ENCODE measurements at places on chromosomes 3 and 15.

DNA sequence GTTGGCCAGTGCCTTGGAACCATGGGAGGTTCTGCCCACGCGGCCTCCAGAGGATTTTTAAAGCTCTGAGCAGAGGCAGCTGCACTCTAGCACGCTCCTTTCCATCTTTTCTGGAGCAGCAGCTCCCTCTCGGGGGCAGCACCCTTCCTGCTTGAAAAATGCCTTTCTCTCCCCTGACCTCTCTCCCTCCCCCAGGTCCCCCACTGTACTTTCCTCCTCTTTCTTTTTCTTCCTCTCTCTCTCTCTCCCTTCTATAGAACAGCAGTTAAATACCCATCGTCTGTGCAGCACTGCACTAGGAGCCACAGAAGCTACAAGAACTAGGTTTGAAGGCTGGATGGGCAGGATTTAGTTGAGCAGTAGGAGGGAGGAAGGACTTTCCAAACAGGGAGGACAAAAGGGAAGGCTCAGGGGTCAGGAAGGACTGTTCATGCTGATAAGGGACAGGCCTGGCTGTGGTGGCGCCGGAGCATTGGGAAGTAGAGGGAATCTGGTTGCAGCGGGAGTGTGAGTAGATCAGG, 4.4 kb downstream of the ALPK3 start:
- no peak for DNase-seq

DNA sequence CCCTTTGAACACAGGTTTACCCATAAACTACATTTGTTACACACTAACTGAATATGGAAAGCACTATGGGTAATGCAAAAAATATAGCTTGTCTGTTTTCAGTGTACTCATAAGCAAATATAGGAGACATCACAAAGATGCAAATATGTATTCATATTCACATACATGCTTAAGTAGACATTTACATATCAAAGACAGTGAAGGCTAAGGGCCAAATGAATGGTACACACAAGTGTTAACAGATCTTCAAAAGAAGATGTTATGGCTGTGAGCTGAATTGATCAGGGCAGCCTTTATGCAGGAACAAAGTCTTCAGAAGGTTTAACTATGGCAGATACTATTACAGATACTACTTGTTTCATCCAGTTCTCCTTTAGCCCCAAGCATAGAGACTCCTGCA, 384.1 kb downstream of the FHIT start:
- no peak for DNase-seq

DNA sequence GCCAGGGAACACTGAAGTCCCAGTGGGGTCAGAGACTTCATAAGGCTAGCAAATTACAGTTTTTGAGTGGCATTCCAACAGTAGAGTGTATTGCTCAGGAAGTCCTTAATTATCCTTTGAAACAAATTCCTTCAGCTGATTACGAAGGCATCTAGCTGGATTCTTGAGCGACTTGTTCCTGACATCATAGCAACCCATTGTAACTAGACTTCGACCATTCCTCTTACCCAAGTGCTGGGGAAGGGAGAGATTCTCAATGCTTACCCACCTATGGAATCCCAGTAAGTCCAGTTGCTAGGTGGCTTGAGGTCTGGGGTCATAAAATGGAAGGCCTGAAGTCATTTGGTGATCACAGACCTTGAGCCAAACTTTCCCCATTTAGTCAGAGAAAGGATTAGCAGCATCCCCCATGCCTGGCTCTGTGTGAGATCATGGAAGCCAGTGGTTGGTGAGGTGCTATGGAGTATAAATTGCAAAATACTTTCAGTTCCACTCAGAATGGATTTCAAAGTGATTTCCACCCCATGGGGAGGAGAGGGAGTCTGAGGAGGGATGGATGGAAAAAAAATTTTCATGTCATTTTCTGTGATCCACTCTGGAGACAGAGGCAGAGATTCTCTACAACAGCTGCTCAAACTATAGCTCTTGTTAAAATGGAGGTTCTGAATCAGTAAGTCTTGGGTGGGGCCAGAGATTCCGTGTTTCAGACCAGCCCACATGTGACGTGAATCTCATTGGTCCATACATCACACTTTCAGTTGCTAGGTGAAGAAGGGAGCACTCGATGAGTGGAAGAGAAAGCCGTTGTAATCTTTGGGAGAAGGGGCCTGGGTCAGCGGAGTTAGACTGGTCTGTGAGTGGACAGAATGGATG, 45.7 kb downstream of the CD86 start:
- no peak for DNase-seq

DNA sequence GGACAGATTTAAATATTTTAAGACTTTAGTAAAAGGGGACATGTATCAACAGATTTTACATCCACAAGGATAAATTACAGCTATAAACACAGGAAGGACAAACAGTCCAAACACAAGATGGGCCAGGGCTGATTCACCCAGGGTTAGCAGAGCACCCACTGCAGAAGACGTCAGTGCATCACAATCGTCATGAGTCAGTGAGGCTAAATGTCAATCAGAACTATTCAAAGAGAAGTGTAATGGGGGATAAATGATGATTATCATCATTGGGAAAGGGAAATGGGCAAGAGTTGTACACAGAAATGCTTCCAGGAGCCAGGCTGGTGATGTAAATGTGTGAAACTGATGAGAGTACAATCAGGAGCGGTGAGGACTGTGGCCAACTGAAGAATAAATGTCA, 226.8 kb downstream of the PLCL2 start:
- no peak for DNase-seq

All from stimulated activated CD4-positive, alpha-beta T cell treated with anti-CD3 and anti-CD28 coated beads, Interleukin-2, amount 100 ng/mL, for 4 hours (primary cell).